Spleen (tissue), 13 donors: ENCODE measurements at places on chromosomes 13 and 19. TPM values are rescaled to one million over a fixed set of nuclear protein-coding genes. Genes with fewer than 3 reads are reported as not detected.
A peak's percentile ranks its signal among the peaks of the same experiment; 100 is the strongest.

DNA sequence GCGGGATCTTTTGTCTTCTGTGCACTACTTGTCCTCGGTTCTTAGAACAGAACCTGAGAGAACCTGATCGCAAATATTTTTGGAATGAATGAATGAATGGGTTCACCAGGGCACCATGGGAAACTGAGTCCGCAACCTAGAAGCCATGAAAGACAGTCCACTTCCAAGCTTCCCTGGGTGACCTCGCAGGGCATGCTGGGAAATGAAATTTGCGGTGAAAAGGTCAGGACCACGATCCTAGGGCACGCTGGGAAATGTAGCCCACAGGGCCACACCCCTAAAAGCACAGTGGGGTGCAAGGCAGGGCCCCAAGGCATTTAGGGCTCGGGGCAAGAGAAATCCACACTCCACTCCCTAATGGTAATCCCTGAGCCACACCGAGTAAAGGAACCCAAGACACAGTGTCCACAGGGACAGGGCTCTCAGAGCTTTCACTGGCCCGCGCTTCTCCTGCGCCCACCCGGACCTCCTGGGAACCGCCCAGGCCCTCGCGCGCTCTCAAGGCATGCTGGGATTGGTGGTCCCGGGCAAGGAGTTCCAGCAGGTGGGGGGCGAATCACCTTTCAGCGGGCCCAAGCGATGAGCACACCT is 1.1 kb upstream of the PPP1R12C start:
- DNase-seq = peak; percentile 79

- DNase-seq = no peak
Measured at GRCh38 chr19:53580871-53581835, 43.2 kb downstream of the ZNF331 start.

Gene APOC1
- 355 TPM for total RNA-seq

Gene NPAS1
- total RNA-seq = 0.85 TPM
